ENCODE measurements at places on chromosomes 2 and 18.

DNA sequence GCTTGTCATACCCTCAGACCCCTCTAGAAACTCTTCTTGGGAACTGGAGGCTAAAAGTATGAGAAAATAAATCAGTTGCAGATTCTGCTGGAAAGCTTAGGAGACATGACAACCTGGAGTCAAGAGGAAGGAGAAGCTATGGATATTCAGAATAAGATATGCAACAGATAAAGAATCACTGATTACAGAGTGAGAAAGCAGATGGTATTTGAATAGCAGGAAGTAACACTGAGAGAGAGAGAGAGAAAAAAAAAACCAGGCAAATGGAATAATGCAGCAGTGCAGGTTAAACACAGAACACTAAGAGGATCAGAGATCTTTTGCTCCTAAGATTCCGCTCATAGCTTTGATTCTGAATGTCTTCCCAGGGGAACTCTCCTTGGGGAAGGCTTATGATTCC is 1284.1 kb upstream of the NXPH2 start:
- no peak for DNase-seq

DNA sequence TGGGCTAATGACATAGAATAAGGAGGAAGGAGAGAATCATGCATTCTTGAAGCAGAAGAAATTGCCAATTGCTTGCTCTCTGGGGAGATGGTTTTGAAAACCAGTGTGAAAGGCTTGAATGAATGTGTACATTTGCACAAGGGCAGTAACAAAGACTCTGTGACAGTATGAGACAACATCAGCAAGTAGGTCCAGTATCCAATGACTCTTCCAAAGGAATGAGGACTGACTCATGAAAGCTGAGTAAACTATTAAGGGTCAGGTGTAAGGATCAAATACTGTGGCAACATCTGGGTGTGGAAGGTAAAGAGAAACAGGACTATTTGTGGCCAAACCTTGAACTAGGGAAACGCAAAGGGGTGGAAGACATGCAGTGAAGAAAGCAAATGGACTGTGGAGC is 886.0 kb upstream of the CHAC2 start:
- DNase-seq, result no peak

- no peak for DNase-seq
Measured at GRCh38 chr2:42859791-42860190, 67.4 kb upstream of the HAAO start.

DNA sequence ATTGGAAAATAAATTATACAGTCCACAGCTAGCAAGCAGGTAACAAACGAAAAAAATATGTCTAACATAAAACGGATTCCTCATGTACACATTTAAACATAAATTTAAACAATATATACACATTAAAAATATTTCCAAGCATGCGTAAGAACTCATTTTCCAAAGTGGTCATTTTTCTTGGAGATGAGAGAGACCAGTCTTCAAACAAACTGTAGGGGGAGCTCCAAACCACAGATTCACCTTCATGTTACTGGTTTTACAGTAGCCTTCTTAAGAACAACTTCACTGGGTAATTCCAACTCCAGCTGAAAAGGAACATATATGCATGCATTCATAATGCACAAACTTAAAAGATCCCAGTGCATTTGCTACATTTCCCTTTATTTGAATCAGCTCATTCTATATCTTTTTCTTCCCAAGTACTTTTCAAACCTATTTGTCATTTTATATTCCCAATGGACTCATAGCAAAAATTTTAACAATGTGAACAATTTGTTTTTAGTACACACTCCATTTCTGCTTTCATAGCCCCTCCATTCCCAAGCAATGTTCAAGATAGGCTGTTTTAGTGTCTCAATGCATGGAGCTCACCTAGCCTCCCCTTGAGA is 4.7 kb upstream of the STAMBP start:
- DNase-seq, result peak; percentile 67

GRCh38 chr2:41717839-41718238 is 330.0 kb upstream of the PKDCC start:
- no peak for DNase-seq

GRCh38 chr18:12007063-12007462 is 25.8 kb downstream of the IMPA2 start:
- no peak for DNase-seq

DNA sequence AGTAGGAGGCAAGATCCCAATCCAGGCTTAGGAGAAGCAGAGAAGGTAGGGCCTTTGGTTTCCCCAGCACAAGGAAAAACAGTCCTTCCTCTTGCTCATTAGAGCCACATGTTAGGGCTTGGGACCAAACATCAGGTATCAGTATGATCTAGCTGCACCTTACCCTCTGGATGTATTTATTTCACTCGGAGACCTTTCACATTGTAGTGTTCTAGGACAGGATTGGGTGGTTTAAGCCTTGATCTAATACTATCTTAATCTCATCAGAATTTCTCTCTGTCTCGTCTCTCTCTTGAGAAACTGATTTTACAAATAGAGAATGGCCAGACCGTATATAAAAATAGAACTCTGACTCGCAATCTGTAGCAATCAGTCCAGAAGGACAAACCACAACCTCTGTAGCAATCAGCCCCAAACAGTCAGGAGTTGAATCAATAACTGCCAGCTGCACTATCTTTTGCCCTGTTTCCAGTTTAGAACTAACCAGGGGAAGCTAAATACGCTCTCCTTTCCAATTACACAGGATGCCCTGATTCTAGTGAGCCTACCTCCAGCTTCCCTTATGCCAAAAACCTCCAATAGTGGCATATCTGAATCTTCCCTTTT is 207.1 kb downstream of the TDRD15 start:
- DNase-seq, result peak; percentile 61

- no peak for DNase-seq
Measured at GRCh38 chr18:26504831-26505230, 43.5 kb downstream of the KCTD1 start.

- DNase-seq, result no peak
Measured at GRCh38 chr2:182740701-182741100, 24.6 kb downstream of the DNAJC10 start.

- no peak for DNase-seq
Measured at GRCh38 chr2:46490521-46491141, 11.3 kb downstream of the TMEM247 start.

GRCh38 chr2:197793456-197793855 is 8.3 kb upstream of the BOLL start:
- no peak for DNase-seq

DNA sequence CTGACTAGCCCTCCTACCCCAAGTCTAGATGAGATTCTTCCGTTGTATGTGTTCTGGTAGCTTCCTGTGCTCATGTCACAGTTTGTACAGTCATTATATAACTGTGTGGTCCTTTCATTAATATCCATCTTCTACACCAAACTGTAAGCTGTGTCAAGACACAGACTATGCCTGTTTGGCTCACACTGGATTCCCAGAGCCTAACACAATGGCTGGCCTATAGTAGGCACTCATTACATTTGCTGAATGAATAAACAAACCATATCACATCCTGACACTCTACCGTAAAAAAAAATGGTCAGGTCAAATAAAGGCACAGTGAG is 72.6 kb downstream of the ANKRD44 start:
- DNase-seq, result no peak

- DNase-seq, result no peak
Measured at GRCh38 chr2:45570671-45571334, 40.3 kb downstream of the SRBD1 start.

GRCh38 chr2:231600619-231601355 is 8.1 kb downstream of the TEX44 start:
- DNase-seq, result no peak

- no peak for DNase-seq
Measured at GRCh38 chr2:122927197-122927596, 1097.9 kb upstream of the CNTNAP5 start.

DNA sequence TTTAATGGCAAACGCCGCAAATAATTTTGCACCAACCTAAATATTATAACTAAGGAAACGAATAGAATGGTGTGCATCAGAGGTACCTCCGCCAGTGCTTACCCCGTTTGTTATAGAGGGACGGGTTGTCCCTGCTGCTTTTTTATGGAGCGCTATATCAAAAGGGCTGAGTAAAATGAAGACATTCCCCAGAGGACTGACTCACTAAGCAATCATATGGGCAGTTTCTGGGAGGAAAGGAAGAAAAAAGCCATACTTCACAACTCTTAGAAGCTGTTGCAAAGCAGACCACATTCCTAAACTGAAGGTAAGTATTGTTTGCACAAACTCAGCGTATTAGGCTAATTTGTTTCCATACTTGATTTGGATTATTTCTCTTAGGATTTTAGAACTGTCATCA is 12.9 kb downstream of the ID2 start:
- DNase-seq, result no peak

DNA sequence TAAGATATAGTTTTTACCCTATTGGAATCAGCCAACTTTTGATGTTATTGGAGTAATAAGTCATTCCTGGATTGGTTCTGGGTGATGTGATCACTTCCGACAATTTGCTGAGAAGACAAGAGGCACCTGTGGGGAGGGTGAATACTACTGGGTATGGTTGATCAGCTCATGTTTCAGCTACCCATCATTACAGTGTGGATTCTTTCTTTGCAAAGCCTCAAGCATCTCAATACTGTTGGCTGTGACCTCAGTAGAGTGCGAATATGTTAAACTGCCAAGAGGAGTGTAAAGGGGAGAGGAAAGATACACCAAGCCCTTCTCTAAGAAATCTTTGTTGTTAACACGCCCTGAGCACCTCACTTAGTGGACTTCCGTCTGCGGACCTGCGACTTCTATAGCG is 317.7 kb downstream of the TDRD15 start:
- DNase-seq, result no peak

GRCh38 chr2:26711457-26712161 is 19.1 kb downstream of the KCNK3 start:
- DNase-seq, result no peak

DNA sequence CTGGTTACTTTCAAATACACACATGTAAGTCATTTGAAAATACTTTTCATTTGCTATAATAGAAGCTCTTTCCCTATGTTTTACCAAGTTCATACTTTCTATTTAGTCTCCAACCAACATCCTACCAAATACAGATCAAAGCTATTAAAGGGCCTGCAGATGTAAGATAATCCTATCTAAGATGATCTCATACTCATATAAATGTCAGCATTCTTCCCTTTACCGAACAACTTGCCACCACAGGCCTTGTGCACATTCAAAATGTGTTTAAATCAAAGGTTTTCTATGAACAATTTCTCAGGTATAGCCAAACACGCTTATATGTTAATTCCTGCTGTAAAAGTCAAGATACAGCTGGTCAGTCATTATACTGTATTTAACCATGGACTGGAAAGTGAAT is 23.3 kb downstream of the KCTD18 start:
- DNase-seq, result no peak

Data from AML-193 (cell line).